Cortex of kidney (tissue), 1 donor: ENCODE measurements at places on chromosomes 6 and 20.

DNA sequence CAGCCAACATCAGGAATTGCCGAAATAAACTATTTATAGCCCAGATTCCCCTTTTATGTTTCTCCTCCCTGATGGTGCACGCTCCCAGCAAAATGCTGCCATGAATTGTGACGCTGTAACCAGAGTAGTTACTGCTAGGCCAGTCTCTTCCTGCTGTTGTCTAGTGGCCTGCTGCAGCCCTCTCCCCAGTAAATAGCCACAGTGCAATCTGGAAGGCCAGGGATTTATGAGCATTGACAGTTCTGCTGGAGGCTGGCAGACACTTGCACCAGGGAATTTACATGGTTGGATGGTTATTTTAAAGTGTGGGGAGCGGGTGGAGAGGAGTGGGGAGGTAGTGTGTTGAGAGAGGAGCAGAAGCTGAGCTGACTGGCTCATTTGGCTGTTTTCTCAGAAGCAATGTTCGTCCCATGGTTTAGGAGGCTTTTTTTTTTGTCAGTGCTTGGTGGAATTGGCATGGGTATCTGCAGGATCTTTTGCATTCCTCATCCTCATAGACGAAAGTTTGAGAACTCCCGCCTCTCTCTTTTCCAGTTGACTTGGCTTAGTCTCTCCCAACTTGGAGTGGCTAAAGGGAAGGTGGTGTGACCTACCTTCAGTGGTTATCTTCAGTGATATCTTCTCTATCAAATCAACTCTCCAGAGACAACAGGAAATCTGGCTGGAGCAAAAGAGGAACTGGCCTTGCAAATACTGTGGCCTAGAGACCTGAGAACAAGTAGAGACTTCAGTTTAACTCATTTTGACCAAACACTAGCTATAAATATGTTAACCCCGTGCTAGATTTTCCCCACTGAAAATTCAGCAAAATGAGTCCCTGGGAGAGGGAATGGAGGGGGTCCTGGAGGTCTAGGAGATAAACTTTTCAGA lies 99.3 kb upstream of the VSTM2L start:
- no peak for DNase-seq

DNA sequence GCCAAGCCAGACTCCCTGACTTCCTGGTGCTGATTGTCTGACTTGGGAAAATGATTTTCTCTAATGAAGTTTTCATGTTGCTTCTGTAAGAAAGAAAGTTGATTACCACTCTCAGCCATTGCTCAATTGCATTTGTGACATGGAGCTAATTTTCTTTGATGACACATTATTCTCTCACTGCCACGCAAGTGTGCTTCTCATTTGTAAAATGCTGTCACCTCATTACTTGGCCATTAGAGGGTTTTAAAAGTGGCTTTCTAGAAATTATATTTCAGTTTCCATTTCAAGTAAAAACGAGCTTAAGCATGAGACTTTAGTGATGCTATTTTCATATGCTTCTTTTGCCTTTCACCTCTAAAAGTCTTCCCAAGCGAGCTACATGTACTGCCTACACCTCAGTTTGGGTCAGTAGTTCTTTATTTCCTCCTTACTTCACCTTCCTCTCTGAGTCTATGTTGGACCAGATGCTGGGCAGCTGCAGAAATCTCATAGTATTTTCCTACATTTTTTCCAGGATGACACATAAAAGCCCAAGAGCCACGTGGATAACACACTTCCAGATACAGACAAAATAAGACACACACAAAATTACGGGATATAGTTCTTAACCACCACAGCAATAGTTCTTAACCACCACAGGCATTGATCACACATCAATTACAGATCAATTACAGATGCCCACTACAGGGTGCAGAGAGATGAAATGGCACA lies 6.3 kb upstream of the FAM210B start:
- no peak for DNase-seq

GRCh38 chr6:135306740-135307420 lies 125.8 kb downstream of the MYB start:
- DNase-seq: no peak

DNA sequence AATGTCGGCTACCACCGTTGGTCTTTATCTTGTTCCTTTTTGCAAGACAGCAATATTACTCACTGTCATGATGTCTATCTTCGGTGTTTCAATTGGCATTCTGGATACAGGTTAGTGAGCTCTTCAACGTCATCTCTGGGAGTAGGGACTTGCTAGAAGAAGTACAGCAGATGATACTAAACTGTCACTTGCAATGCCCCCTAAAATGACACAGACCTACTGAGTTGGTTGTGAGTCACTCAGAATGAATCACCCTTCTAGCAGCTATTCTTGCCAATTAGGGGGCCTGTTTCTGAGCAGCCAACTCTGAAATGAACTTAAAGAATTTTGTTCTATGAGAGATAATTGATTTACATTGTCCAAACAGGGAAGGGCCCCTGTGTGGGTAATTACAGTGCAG lies 176.5 kb downstream of the SLC16A10 start:
- no peak for DNase-seq

- DNase-seq: no peak
Measured at GRCh38 chr6:7827142-7827541, 83.4 kb downstream of the TXNDC5 start.

DNA sequence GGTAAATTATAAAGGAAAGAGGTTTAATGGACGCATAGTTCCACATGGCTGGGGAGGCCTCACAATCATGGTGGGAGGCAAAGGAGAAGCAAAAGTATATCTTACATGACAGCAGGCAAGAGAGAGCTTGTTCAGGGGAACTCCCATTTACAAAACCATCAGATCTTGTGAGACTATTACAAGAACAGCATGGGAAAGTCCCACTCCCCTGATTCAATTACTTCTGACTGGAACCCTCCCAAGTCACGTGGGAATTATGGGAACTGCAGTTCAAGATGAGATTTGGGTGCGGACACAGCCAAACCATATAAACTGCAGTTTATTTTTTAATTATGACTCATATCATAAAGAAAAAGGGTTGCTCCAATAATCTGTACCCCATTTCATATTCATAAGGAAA lies 22.3 kb upstream of the HLA-DQA2 start:
- no peak for DNase-seq

DNA sequence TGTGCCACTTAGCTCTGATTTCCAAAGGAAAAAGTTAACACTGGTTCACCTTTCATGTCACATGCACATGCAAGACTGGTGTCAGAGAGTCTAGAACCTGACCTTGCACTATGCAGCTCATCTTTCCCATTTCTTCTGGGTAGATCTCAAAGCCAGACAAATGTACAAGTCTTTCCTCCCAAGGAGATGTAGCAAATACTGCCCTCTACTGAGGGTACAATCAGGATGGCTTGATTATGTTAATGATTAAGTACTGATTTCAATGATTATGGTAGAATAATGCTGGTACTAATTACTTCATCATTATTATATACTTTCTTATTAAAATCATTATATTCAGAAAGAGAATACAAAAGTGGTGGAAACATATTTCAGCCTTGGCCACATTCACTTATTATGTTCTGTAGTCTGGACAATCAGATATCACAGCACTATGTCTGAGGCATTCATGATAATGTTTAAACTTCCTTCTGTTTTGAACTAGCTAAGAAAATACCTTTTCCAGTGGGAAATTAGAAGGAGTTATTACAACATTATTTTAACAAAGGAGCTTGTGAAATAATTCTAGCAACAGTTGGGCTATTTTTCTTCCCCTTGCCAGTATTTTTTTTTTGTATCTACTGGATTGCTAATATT lies 68.5 kb upstream of the FOXO3 start:
- no peak for DNase-seq

DNA sequence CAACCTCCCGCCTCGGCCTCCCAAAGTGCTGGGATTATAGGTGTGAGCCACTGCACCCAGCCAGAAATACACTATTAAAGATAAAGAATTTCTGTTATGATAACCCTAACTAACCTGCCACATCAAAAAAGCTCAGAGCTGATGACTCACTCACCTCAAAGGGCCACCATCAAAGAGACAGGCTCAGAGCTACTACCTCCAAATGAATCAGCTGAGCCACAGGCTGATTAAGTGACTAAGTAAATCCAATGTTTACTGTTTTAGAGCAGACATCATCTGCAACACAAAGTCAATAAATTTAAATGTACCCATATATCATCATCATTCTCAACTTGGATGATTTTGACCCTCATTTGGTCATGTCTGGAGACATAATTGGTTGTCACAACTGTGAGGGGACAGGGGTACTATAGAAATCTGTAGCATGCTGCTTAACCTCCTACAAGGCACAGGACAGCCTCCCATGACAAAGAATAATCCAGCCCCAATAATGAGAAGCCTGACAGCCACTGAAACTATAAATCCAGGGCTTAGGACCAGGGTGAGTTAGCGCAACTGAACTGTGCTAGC lies 106.5 kb downstream of the ATP9A start:
- DNase-seq: no peak

GRCh38 chr20:43508604-43509040 lies 1.1 kb downstream of the L3MBTL1 start:
- no peak for DNase-seq

DNA sequence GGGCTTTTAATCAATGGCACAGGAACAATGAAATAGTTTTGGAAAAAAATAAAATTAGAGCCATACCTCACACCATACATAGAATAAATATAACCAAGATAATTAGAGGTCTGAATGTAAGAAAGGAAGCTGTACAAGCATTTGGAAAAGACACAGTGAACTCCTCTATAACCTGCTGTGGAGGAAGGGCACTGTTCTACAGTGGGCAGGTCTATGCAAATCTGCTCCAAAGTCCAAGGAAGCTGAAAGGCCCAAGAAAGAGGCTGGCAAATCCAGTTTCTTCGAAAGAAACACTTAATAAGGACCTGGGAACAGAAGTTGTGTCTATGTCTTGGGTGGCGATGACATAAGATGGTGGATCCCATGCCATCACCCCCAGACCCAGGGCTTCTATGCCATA lies 169.4 kb upstream of the RALGAPA2 start:
- no peak for DNase-seq

DNA sequence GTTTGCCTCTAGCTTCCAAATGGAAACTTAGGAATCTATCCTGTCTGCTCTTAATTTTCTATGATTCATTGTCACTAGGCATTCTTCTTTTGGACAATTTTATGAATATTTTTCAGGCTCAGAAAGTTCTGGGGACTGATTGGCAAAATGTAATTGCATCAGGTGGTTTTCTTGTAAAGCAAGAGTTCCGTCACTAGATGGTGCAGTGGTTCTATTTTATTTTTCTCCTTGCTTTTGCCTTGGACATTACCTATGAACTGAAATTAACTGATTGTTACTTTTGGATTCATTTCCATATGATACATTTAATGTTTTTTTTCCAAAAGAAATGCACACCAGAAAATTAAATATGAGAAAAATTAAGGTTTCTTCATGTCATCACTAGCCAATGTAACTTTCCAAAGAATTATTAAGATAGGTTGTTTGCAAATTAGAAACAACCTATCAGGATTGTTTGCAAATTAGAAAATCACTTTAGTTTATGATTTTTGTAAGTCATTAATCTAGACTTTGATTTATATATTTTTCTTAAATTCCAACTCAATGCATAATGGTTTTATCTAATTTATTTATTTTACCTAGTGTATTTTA lies 48.0 kb downstream of the TMEM170B start:
- DNase-seq: no peak

DNA sequence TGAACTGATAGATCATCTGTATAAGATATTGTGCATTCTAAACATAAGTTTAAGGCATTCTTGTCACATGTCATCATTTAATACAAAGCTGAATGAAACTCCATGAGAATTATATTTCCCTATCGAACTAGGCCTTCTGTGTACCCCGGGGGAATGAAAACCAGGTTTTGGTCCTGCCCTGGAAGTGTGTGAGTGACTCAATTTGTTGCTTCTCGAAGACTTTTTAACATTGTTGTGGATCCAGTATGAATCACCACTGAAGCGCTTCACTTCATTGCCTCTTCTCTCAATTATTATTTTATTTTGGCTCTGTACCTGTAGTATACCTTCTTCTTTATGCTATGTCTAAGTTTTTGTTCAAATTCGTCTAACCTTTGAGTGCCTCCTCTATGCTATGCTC lies 150.8 kb downstream of the GRIK2 start:
- DNase-seq: no peak

- DNase-seq: peak; percentile 51
Measured at GRCh38 chr6:33208091-33208967, at the start of gene RING1. RING1 (plus strand) TSS chr6:33208500; CDS start chr6:33208823, 323 bp downstream.

DNA sequence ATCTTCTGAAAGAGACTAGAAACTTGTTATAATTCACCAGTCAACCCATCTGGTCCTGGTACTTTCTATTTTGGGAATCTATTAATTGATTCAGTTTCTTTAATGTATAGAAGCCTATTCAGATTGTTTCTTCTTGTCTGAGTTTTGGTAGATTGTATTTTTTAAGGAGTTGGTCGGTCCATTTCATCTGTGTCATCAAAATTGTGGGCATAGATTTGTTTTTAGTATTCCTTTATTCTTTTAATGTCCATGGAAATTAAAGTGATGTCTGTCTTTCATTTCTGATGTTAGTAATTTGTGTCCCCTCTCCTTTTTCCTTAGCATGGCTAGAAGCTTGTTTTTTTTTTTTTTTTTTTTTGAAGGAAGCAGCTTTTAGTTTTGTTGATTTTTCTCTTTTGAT lies 15.2 kb downstream of the STXBP5 start:
- DNase-seq: no peak

DNA sequence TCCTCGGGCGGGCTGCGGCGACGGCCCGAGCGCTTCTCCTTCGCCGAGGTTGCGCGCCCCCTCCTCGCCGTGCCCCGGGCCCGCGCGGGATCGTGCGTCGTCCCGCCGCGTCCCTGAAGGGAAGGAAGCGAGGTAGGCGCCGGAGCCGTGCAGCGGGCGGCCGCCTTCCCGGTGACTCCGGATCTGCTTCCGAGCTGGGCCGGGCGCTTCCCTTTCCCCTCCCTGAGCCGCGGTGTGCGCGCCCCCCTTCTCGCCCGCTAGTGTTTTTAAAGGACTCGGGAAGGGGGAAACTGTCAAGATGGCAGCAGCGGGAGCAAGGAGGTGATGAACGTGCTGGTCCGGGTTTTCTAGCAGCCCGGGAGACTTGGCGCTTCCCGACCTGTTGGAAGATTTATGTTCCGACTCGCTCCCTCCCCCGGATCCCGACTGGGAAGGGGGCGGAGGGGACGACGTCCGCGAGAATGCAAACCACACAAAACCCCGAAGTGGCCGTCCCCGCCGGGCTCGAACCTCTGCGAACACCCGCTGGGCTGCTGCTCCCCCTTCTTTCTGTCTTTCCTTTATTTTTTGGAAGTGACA lies 744 bp upstream of the FOXO3 start:
- DNase-seq: peak; percentile 88

GRCh38 chr20:10705801-10706459 lies 32.1 kb upstream of the JAG1 start:
- no peak for DNase-seq

DNA sequence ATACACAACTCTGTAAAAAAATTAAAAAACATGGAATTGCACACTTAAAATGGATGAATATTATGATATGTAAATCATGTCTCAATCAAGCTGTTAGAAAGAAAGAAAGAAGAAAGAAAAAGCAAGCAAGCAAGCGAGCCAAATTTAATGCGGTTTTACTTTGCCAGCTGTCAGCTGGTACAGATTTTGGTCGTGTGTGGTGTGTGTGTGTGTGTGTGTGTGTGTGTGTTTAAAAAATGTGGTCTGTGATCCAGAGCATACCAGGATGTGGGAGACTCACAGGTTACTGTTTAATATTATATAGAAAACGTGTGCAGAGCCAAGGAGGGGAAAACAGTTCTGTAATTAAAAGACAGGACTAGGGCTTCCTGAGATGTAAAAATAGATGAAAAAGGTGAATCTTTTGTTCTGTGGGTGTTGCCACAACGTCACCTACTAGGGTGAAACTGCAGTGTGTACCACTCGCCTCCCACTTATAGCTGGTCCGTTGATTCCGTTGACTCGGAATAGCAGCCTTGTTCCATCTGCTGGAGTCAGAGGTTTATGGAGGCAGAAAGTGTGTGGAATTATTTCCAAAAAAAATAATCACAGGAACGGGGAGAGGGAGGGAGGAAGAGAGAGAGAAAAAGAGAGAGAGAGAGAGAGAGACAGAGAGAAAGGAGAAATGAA lies 197.7 kb downstream of the BCAS1 start:
- DNase-seq: no peak
